ENCODE measurements at places on chromosomes 1 and 21. TPM values are rescaled to one million over a fixed set of nuclear protein-coding genes. Genes with fewer than 3 reads are reported as not detected.

The C1orf185 gene
- not detected for total RNA-seq

The CLCNKB gene
- total RNA-seq: not detected

The CFAP57 gene
- total RNA-seq: 0.45 TPM

The NEK2 gene
- not detected for total RNA-seq

The PPIAL4G gene
- total RNA-seq: not detected

The AMIGO1 gene
- 0.54 TPM for total RNA-seq

The CD5L gene
- total RNA-seq: not detected

The LRRC38 gene
- not detected for total RNA-seq

The TNN gene
- not detected for total RNA-seq

The TMEM82 gene
- not detected for total RNA-seq

The LMOD1 gene
- total RNA-seq: 22.3 TPM

The CDA gene
- total RNA-seq: not detected

The CCSAP gene
- total RNA-seq: 5.3 TPM

The A3GALT2 gene
- not detected for total RNA-seq

The PCP4L1 gene
- total RNA-seq: not detected

The MAP10 gene
- 1.5 TPM for total RNA-seq

The DAB1 gene
- total RNA-seq: 0.45 TPM

The UCHL5 gene
- 35.6 TPM for total RNA-seq

The SLC9C2 gene
- not detected for total RNA-seq

The MIXL1 gene
- not detected for total RNA-seq

The KRTAP22-2 gene
- total RNA-seq: not detected

The ADORA1 gene
- 6.5 TPM for total RNA-seq

The OR10Z1 gene
- total RNA-seq: not detected

The MROH7 gene
- 0.27 TPM for total RNA-seq

The TMOD4 gene
- not detected for total RNA-seq

The TMEM51 gene
- 6.5 TPM for total RNA-seq

The MYOM3 gene
- total RNA-seq: not detected

The RAB7B gene
- 7.4 TPM for total RNA-seq

The PRELP gene
- total RNA-seq: 1.4 TPM

The GUCA2A gene
- not detected for total RNA-seq

The SAMD11 gene
- 1.6 TPM for total RNA-seq

The EVA1B gene
- total RNA-seq: 366 TPM

The VHLL gene
- total RNA-seq: not detected

The FASLG gene
- total RNA-seq: not detected

The WNT2B gene
- total RNA-seq: 1.8 TPM

The MFAP2 gene
- total RNA-seq: 47.7 TPM

The TAL1 gene
- 0.08 TPM for total RNA-seq

The GPR3 gene
- total RNA-seq: not detected

The MPZ gene
- total RNA-seq: 1.2 TPM

The KCNN3 gene
- 0.09 TPM for total RNA-seq

The TMCC2 gene
- 7.0 TPM for total RNA-seq

The SPRR2B gene
- total RNA-seq: not detected

The GBP1 gene
- 16.7 TPM for total RNA-seq

Data from fibroblast of the aortic adventitia (primary cell).